ENCODE measurements at places on chromosomes 11 and 22.

DNA sequence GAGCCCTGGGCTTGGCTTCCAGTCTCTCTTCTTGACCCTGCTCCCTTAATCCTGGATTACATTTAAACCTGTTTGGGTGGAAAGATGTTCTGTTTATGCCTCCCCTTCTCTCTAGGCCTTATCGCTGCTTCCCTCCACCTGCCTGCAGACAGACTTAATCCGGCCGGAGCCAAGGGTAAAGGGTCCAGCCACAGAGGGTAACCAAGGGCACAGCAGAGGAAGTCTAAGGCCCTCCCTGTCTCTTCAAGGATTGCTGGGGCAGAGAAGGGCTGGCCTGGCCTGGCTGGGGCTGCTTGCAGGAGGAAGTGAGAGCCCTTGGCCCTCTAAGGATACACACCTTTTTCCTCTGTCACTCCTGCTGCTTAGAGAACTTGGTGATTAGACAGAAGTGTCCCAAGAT, 2.1 kb downstream of the GAL3ST3 start:
- DNase-seq, result no peak

DNA sequence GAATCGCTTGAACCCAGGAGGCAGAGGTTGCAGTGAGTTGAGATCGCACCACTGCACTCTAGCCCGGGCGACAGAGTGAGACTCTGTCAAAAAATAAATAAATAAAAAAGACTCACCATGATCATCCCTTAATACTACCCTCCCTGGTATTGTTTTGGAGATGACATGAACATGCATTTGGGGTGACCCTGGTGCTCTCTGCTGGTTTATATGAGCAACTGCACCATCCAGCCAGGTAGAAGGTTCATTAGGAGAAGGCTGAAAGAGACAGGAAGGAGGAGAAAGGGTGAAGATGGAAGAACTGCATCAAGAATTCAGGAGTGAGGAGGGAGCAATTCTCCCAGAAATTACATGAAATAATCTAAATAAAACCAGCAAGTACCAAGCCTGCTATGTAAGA, 37.8 kb downstream of the SLC5A1 start:
- DNase-seq, result peak; percentile 27

DNA sequence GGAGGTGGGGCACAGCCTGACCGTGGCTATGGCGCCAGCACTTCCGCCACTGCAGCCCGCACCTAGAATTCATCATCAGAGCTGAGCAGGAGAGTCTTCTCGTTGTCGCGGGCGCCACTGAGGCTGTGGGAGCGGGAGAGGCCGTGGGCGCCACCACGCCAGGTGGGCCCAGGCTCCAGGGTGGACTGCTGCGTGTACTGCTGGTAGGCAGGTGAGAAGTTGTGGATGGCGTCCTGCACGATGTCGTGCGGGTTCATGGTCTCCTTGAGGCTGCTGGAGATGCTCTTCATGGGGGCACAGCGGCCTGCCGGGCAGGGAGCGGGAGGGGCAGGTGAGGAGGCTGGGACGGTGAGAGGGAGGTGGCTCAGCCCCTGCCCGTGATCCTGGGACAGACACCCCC, 19.6 kb downstream of the MAFF start:
- DNase-seq, result no peak

GRCh38 chr22:31488346-31488883, 1.2 kb downstream of the EIF4ENIF1 start:
- DNase-seq, result no peak

DNA sequence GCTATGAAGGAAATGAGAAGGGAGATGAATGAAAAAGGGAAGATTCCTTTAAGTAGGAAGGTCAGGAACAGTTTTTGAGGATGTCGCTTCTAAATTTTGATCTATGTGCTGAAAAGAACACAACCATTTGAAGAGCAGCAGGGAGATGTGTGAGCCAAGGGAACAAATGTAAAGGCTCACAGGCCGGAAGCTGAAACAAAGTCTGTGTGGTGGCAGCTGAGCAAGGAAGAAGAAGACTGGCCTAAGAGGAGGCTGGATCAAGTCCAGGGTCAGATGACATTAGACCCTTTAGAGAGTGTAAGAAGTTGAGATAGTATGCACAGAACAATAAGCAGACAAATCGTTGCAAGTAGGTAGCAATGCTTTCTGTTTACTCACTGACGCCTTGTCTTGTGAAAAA, 1631.4 kb upstream of the TENM4 start:
- no peak for DNase-seq

GRCh38 chr11:112525844-112526590, 265.4 kb upstream of the PLET1 start:
- no peak for DNase-seq

- no peak for DNase-seq
Observed at GRCh38 chr11:108393046-108393445, 74.3 kb downstream of the C11orf65 start.

GRCh38 chr22:44584256-44584902, 86.3 kb upstream of the RTL6 start:
- DNase-seq, result no peak

GRCh38 chr22:46761017-46761416, 1.4 kb upstream of the TBC1D22A start:
- no peak for DNase-seq

GRCh38 chr11:122723576-122723975, 68.1 kb downstream of the UBASH3B start:
- DNase-seq, result no peak

GRCh38 chr11:32529994-32530588, 53.5 kb upstream of the EIF3M start:
- no peak for DNase-seq

DNA sequence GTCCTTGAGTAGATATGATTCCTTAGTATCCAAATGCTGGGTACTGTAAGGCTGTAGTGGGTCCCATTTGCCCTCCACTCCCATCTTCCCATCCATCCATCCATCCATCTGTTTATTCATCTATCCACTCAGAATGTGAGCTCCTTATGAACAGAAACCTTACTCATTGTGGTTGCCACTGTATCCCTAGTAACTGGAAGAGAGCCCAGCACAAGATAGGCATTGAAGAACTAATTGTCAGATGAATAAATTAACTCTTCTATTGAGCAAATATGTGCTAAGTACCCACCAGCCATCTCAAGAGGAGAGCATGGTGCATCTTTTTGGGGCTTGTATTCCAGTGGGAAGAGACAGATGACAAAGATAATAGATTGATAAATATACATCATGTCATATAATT, 86.4 kb upstream of the SEZ6L start:
- DNase-seq, result no peak

DNA sequence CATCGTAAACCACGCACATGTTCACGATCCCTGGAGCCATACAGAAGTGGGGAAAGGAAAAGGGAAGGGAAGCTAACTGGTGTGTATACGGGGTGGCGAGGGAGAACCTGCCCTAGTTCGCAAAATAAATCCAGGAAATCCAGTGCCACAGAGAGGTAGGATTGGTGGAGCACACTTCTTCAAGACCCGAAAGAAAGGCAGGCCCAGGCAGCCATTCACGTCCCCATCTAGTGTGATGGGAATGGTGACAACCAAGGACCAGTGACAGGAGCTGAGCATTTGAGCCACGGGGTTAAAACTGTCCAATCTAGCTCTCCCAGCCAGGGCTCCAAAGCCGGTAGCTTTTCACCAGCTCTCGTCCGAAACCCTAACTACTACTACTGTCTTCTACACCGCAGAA, 53.7 kb downstream of the IGSF9B start:
- no peak for DNase-seq

- no peak for DNase-seq
Observed at GRCh38 chr11:125341676-125342075, 154.4 kb downstream of the FEZ1 start.

DNA sequence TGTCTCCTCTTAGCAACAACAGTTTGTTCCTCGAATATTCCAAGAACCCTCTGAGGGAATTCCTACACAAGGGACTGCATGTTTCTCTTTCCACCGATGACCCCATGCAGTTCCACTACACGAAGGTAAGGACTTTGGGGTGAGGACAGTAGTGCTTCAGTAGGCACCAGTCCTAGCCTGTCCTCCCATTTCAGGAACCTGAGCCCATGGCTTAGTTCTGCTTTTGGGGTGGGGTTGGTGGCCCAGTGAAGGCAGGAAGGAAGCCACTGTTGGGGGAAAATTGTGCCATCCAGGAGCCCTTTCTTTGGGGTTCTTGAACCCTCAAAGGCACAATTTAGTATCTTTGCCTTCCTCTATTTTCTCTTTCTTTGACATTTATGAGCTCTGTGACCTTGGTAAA, 38.2 kb downstream of the RNF141 start:
- no peak for DNase-seq

DNA sequence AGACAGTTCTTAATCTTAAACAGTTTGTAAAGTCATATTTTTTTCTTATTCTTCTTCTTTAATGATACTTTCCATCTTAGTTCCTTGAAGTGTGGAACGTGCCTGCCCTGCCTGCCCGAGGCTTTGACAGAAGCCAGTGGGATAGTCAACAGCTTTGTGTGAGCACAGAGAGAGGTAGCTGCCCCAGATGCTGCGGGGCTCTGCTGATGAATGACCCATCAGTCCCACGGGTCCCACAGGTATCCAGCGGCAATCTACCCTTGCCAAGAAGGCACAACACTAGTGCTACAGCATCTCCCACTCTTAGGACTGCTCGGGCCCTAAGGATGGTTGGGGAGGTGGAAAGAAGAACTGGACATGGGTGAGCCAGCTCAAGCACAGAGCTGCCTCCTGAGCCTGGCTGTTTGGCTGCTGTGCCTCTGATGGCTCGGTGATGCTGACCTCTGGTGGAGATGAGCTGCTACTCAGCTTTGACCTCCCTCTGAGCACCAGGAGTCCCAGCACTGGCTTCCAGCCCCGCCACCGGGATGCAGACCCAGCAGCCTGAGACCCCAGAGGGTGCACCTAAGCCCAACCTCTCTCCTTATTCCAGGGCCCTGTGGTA, 11.8 kb upstream of the APLNR start:
- peak; percentile 88 for DNase-seq

DNA sequence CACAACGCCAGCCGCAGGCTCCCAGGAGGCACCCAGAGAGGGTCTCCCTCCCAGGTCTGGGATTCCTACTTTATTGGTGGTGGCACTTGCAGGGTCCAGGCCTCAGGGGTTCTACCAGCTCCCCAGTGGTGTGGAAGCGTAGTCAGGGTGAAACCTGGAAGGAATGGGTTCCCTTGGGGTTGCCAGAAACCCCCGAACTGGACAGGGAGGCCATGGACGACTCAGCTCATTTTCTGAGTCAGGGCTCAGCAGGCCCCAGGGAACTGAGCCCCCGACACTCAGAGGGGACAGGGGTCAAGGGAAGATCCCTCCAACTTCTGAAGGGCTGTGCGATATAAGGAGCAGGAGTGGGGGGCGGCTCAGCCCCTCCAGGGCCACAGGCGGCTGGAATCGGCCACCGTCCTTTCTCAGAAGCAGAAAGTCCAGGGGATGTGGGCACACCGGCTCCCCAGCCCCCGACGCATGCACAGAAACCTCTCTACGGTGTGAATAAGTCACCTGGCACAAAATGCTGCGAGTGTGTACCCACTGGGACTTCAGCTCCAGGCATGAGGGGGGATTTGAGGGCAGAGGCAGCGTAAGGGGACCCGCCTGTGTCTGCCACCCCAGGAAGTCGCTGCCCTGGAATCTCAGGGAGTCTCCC, 25.1 kb downstream of the MRGPRG start:
- no peak for DNase-seq

GRCh38 chr11:120759046-120759445, 247.5 kb downstream of the GRIK4 start:
- no peak for DNase-seq

DNA sequence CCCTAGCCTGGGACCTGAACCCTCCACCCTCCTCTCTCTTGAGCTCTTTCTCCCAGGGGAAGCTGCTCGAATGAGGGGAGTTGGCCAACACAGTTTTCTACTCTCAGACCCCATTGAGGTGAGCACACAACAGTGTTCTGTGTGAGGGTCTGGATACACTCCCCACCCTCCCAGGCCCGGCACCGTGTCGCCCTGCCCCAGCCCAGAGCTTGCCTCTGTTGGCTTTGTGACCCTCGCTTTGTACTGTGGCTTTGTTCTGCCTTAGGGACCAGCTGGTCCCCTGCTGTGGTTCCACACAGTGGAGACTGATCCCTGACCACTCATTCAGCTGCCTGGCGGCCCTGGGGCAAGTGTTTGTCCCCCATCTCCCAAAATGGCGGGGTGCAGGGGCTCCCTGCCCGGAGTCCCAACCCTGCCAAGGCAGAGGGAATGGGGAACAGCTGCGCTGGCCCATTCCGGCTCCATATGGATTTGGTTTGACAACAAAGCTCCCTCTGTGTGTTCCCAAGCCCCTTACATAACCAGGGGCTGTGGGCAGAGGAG, 8.3 kb downstream of the ST3GAL4 start:
- DNase-seq, result no peak

- DNase-seq, result no peak
Observed at GRCh38 chr11:117621226-117621625, 175.8 kb downstream of the DSCAML1 start.

DNA sequence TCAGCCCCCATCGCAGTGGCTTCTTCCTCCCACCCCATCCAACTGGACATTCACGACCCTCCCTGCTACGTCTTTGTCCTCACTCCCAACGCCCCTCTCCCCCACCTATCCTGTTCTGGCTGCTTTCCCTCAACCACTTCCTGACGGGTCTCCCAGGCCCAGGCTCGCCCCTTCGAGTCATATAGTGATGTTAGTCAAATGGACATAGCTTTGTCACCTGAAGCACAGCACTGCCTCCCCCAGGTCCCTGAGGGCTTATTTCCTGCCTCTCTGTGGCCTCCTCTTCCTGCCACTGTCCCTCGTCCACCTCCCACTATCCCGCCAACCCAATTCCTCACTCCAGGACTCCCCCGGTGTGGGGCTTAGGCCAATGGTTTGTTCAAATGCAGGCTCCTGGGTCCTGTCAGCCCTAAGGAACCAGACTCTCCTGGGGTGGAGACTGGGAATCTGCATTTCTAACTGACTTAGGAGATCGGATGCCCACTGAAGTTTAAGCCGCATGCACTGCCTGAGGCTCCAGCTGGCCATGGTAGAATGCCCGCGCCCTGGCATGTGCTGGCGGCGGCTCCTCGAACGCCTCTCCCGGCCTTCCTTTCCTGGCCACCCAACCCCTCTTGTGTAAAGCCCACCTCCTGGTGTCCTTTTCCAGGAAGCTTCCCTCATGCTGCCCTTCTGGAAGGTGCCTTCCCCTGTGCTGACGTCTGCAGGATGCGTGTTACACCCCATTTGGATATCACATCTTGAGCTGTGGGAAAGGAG, 18.3 kb downstream of the SUN2 start:
- no peak for DNase-seq

GRCh38 chr11:33716243-33716642, 15.6 kb upstream of the C11orf91 start:
- no peak for DNase-seq

Data from WTC11 (cell line).